ENCODE measurements at places on chromosomes 2 and 18. TPM values are rescaled to one million over a fixed set of nuclear protein-coding genes. Genes with fewer than 3 reads are reported as not detected.

- no peaks in the 10 kb centered on the region for H3K27me3 ChIP-seq
- no peak overlapping the region for H3K4me3 ChIP-seq
- H3K36me3 ChIP-seq = no peaks in the 10 kb centered on the region
- DNase-seq = no peak
- H3K27ac ChIP-seq = no peak overlapping the region
- no peaks in the 10 kb centered on the region for H3K4me1 ChIP-seq
Observed at GRCh38 chr2:37337620-37338280, 6.7 kb upstream of the QPCT start.

- DNase-seq = no peak
- H3K27ac ChIP-seq = no peak overlapping the region
- peaks cover 22% of the 10 kb centered on the region for H3K4me1 ChIP-seq
Observed at GRCh38 chr2:207926133-207926988, 99.0 kb downstream of the PLEKHM3 start.

DNA sequence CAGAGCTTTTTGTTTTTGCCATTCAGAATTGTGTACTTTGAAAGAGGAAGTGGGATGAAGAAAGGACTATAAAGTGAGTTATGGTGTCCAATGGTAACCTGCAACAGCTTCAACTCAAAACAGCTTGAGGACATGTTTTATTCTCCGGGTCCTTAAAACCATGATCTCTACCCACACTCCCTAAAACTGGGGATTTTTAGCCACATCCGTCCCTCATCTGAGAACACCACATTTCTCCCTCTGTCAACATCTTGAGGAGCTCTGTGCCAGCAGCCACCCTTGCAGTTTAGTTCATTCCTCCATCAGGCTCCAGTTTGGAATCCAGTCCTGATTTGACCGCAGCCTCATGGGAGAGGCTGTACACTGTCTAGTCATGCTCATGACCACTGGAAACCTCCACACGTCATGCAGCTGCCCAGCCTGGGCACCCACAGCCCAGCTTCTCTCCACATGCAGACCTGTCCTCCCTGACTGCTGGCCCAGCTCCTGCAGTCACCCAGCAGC is 62.6 kb downstream of the C18orf63 start:
- peak overlapping the region; percentile 96 for H3K27ac ChIP-seq
- H3K4me3 ChIP-seq = peak overlapping the region; percentile 48
- peaks cover 4% of the 10 kb centered on the region for H3K36me3 ChIP-seq
- no peaks in the 10 kb centered on the region for H3K27me3 ChIP-seq

DNA sequence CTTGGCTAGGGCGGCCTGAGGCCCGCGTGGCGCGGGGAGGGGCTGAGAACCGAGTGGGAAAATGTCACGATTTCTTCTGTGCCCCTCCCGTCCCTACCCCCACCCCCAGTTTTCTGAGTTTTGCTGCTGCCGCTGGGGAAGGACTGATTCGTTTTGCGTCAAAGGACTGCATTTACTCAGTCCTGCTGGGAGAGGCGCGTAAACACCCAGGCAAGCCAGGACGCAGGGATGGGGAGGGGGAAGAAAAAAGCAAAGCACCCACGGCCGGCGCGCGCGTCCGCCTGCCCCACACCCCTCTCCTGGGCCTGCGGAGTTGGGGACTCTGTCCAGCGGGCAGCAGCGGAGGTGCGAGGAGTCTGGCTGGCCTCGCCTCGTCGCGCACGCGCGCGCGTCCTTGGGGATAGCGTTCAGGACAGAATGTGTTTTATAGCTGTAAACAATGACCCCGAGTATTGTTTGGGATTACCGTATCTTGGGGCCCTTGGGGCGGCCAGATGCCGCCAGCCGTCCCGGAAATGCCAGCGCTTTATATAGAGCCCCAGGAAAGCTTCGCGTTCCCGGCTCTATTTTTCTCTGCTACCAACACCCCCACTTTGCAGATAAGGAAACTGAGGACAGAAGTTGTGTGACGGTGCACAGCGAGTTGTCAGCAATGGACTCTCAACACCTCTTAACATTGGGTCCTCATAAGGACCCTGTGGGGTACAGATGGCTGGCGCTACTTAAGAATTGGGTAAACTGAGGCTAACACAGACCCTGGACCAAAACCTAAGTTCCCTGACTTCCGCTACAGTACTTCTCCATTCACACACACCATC is 1.7 kb upstream of the FOSL2 start:
- H3K27me3 ChIP-seq = no peaks in the 10 kb centered on the region
- DNase-seq = no peak
- peak overlapping the region; percentile 92 for H3K4me3 ChIP-seq
- no peaks in the 10 kb centered on the region for H3K36me3 ChIP-seq
- peaks cover 32% of the 10 kb centered on the region for H3K4me1 ChIP-seq

DNA sequence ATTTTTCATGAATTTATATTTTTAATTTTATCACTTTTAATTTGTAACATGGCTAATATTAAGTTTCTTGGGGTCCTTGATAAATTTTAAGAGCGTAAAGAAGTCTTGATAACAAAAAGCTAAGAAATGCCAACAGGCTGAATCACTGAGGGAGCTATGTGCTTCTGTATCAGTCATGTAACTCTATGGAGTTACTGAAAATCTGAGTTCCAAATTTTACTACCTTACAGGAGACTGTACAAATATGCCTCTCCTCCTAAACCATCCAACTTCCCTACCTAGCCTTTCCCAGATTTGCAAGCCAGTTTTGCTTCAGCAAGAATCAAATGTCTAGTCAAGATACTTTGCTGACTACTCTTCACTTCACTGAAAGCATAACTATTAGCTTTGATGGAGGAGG is 35.7 kb downstream of the FEZ2 start:
- peaks cover 13% of the 10 kb centered on the region for H3K4me1 ChIP-seq
- no peak for DNase-seq
- H3K36me3 ChIP-seq = peaks cover 44% of the 10 kb centered on the region
- H3K27me3 ChIP-seq = no peaks in the 10 kb centered on the region
- H3K4me3 ChIP-seq = no peak overlapping the region

GRCh38 chr2:36693825-36694224 is 2.7 kb upstream of the VIT start:
- H3K27me3 ChIP-seq = peaks cover 8% of the 10 kb centered on the region
- H3K4me1 ChIP-seq = peaks cover 7% of the 10 kb centered on the region
- no peak for DNase-seq

- H3K27ac ChIP-seq = no peak overlapping the region
- no peaks in the 10 kb centered on the region for H3K4me1 ChIP-seq
- H3K27me3 ChIP-seq = no peaks in the 10 kb centered on the region
- no peak for DNase-seq
Observed at GRCh38 chr18:79870301-79871025, 72.7 kb downstream of the KCNG2 start.

DNA sequence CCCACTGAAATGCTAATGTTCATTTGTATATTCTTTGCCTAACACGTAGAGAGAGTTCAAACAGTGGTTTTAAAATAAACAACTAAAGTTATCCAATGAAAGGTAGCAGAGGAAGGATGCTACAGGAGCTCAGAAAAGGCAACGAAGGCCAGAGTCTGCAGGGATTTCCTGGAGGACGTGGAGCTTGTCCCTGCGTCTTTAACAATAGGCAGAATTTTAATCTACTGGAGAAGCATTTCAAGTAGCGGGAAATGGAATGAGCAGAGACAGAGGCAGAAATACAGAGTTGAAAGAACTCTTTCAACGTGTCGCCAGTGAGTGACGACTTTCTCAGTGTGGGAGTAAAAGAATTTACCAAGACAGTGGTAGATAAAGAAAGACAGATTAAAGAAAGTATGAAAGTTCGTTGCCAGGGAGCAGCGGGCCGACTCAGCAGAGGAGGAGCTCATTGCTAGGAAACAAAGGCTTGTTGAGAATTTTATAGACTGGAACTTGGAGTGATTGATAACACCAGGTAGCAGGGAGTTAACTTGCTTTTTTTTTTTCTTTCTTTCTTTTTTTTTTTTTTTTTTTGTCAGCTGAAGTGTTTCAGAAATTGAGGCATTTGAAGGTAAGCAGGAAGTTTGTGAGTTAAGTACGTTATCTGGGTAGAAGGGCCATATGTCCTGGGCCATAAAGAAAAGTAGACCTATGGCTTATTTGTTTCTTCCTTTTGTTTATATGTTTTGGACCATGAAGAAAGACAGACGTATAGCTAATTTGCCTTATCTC is 625 bp upstream of the NBAS start:
- H3K27me3 ChIP-seq = no peaks in the 10 kb centered on the region
- H3K36me3 ChIP-seq = no peaks in the 10 kb centered on the region
- peak overlapping the region; percentile 99 for H3K27ac ChIP-seq
- H3K4me3 ChIP-seq = peak overlapping the region; percentile 100
- H3K4me1 ChIP-seq = peaks cover 49% of the 10 kb centered on the region
- no peak for DNase-seq

DNA sequence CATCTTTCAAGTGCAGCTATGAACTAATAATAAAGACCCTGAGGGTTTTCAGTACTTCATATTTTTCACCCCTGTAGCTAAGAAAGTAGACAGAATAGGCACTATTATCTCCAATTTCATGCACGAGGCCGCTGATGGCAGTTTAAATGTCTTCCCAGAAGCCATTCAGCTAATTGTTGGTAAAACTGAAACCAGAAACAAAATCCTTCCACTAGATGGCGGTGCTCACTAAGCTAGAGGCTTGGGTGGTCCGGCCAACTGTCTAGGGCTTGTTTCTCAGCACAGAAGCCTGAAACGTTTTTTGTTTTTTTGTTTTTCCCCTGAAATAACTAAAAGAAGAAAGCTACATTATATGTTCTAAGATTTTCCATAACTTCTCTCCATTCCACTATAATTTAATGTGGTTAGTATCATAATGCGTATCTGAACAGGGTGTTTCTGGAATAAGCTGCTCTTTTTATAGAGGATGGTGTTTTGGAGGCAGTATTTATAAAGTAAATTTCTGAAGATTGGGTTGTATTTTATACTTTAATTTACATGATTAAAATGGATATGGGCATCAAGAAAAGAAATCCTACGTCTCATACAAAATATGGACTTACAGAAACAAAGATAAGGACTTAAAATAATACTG is 159.4 kb downstream of the PIK3C3 start:
- H3K27ac ChIP-seq = peak overlapping the region; percentile 23
- peaks cover 8% of the 10 kb centered on the region for H3K4me1 ChIP-seq
- DNase-seq = peak; percentile 22
- no peaks in the 10 kb centered on the region for H3K36me3 ChIP-seq

DNA sequence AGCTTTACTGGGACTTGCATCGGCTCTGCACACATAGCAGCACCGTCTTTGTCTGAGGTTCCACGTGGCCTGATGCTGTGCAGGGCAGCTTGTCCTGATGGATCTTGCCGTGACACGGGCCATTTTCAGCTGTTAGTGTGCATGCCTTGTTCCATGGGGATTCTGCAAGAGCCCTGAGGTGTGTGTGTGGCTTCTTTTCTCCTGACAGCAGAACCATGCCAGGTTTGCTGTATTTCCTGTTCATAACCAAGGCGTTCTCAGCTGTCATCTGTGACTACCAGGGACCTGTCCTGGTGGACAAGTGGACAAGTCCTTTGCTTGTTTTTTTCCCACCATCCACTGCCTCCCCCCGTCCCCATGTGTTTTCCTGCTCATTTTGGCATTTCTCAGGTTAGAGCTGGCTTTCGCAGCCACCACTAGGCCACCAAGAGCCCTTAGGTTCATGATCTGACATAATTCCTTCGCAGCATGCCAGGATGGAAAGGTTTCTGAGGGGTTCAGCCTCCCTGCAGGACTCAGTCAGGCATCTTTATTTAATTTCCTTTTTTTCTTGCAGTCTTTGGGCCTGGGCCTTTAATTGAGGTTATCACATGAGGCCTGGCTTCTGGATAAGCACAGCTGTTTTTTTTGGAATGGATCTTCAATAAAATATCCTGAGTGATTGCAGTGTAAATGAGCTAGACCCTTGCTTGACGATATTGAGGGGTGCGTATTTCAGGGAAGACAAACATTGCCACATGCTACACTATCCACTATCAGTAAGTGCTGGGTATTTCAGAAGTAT is 139.4 kb downstream of the NCK2 start:
- peak overlapping the region; percentile 54 for H3K4me3 ChIP-seq
- peaks cover 49% of the 10 kb centered on the region for H3K4me1 ChIP-seq
- peak overlapping the region; percentile 83 for H3K27ac ChIP-seq

- no peaks in the 10 kb centered on the region for H3K27me3 ChIP-seq
- DNase-seq = no peak
- no peak overlapping the region for H3K27ac ChIP-seq
- H3K4me1 ChIP-seq = no peaks in the 10 kb centered on the region
- no peaks in the 10 kb centered on the region for H3K36me3 ChIP-seq
Observed at GRCh38 chr2:179636100-179636980, 225.1 kb downstream of the ZNF385B start.

GRCh38 chr2:109059474-109060165 is 69.4 kb upstream of the SH3RF3 start:
- no peaks in the 10 kb centered on the region for H3K36me3 ChIP-seq
- H3K27me3 ChIP-seq = no peaks in the 10 kb centered on the region
- DNase-seq = no peak
- H3K27ac ChIP-seq = peak overlapping the region; percentile 57
- H3K4me3 ChIP-seq = peak overlapping the region; percentile 20

DNA sequence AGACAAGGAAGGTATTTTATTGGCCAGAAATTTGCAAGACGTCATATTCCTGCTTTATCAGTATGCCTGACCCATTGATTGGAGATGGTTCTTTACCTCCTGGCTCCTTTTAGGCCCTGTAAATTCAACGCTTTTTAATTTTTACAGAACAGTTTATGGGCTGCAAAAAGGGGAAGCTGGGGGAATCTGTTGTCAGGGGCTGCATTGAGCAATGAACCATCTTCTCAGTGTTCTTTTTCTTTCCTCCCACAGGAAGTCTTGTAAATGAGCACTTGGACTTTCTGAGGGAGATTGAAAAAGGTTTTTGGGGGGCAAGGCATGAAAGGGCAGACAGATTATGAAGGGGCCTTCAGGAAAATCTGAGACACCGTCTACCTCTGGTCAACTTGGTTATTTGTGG is 503.6 kb upstream of the TNP1 start:
- no peak overlapping the region for H3K4me3 ChIP-seq
- DNase-seq = no peak
- H3K27ac ChIP-seq = no peak overlapping the region
- no peaks in the 10 kb centered on the region for H3K4me1 ChIP-seq

DNA sequence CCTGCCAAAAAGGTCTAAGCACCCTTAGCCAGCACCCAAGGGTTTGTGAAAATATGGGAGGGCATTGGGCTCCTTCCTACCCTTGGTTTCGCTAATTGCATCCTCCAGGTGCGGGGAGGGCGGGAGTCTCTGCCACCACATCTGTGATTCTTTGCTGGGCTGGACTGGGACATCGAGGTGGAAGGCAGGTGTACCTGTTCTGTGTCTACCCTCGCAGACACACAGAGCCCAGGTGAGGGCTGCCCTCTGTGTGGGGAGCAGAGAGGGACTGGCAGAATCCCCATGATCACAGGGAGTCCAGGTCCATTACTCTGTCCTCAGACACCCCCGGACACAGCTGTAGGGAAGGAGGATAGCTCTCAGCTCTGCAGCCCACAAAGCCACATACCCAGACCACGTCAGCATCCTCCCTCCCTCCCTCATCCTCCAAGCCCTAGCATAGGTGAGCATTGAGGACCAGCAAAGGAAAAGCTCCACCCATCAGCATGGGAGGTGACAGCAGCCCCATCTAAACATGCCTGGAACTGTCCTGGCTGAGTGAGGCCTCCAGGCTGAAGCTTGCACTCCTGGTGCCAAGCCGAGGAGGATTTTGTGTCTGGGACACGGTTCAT is 49.8 kb downstream of the PLB1 start:
- DNase-seq = no peak
- H3K27me3 ChIP-seq = no peaks in the 10 kb centered on the region
- H3K36me3 ChIP-seq = no peaks in the 10 kb centered on the region
- no peak overlapping the region for H3K27ac ChIP-seq
- H3K4me3 ChIP-seq = no peak overlapping the region

- H3K4me1 ChIP-seq = peaks cover 14% of the 10 kb centered on the region
- H3K27me3 ChIP-seq = no peaks in the 10 kb centered on the region
- DNase-seq = no peak
- H3K36me3 ChIP-seq = peaks cover 22% of the 10 kb centered on the region
- no peak overlapping the region for H3K4me3 ChIP-seq
Observed at GRCh38 chr2:64090264-64090663, 54.0 kb downstream of the PELI1 start.

The IL36RN gene
- total RNA-seq = not detected

The AMER3 gene
- total RNA-seq = not detected

The ZNF521 gene
- 0.62 TPM for total RNA-seq

The VWA3B gene
- total RNA-seq = not detected

The EHD3 gene
- total RNA-seq = 3.6 TPM

The ACVR1C gene
- total RNA-seq = 3.3 TPM
